PC-9 (cell line): ENCODE measurements at places on chromosomes 11 and 22. TPM values are rescaled to one million over a fixed set of nuclear protein-coding genes. Genes with fewer than 3 reads are reported as not detected.
A peak's percentile ranks its signal among the peaks of the same experiment; 100 is the strongest.

DNA sequence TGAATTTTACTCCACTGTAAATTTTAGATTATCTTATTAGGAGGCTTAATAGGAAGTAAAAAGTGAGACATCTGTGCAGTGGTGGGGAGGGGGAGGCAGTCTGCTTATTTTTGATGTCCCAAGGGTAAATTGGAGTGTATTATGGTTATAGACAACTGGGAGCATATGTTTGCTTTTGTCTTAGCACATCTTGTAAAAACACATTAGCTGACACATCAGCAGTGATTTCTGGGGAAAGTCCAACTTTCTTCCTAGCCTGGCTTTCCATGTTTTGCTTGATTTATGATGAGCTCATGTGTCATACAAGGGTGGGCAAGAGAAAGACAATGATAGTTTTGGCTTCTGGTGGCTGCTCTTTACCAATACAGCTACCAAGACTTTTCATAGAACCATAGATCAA lies 4.0 kb downstream of the ANO3 start:
- no peak for DNase-seq

DNA sequence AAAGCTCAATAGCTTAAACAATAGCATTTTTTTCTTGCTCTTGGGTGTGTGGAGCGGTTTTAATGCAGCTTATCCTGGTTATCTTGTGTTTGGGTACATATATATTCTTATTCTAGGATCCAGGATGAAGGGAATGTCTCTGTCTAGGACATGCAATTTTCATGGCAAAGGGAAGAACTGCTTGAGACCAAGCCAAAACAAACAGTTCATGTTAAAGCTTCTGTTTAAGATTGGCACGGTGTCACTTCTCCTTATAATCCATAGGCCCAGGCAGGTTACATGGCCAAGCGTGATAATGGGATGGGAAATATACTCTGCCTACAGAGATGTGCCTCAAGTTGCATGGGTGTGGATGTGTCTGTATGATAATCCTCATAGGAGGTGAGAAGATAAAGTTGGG lies 177.1 kb upstream of the PGR start:
- DNase-seq = no peak

GRCh38 chr22:42621505-42622002 lies 6.9 kb upstream of the POLDIP3 start:
- DNase-seq = peak; percentile 70

DNA sequence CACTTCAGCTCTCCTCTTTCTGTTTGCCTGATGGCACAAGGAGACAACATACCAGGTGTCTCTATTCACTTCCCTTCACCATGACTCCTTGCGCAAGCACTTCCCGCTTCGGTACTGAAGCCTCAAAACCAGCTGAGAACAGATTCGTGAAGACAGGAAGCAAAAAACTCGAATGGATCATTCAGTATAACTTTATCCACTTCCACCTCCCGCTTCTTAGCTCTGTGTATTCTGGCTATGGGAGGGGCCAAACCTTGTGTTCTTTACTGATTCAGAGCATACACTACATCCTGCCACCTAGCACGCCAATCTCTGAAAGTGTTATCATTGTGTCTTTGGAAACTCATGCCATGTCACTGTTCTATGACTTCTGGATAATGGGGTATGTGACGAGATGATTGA lies 62.2 kb upstream of the ADA2 start:
- DNase-seq = no peak

- no peak for DNase-seq
Observed at GRCh38 chr11:43497144-43497543, 138.4 kb downstream of the TTC17 start.

- DNase-seq = no peak
Observed at GRCh38 chr11:102279641-102280170, 37.6 kb upstream of the BIRC3 start.

DNA sequence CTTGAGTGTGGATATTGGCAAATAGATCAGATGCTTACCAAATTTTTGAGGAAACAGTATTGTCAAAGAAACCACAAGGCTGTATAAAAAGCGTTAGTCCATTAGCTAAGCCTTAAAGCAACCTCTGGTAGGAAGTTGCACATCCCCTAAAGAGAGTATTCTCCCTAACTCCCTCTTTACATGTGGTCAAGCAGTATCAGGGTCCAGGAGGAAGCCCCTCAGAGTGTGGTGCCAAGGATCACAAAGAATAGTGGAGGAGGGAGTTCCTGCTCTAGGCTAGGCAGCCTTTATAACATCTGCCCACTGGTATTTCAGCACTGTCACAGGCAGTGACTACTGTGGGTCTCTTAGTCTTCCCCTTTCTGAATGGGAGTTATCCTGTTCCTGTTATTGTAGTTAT lies 18.8 kb upstream of the AMPD3 start:
- DNase-seq = no peak

DNA sequence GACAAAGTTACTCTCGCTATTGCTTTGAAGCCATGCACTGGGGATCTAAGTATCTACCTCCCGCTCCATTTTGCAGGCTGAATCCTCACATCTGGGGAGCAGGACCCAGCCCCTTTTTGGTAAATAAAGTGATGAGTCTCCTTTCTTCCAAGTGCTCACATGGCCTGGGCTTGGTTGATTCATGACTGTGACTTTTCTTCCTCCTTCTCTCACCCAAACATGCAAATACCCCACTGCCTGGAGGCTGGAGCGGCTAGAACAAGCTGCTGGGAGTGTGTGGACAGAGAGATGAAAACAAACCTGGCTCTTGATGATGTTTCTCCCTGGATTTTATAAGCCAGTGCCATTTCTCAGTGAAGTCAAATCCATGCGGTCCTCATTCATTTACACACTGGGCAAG lies 72.7 kb downstream of the TRIM29 start:
- DNase-seq = no peak

GRCh38 chr11:102330231-102330630 lies 12.9 kb downstream of the BIRC3 start:
- DNase-seq = peak; percentile 9

- DNase-seq = no peak
Observed at GRCh38 chr11:103294516-103294915, 185.3 kb downstream of the DYNC2H1 start.

- DNase-seq = no peak
Observed at GRCh38 chr22:44519886-44520285, 21.9 kb upstream of the RTL6 start.

The KRTAP5-10 gene
- total RNA-seq = not detected in 2 replicates

The LRRC4C gene
- not detected in 2 replicates for total RNA-seq

The VSIG2 gene
- 12.4 and 13.6 TPM in 2 replicates for total RNA-seq

The OMP gene
- 1.4 TPM in 1 of 2 replicates, not detected in the other for total RNA-seq

The CASP1 gene
- total RNA-seq = 2.3 and 4.7 TPM in 2 replicates

The TENM4 gene
- 0.25 TPM in 1 of 2 replicates, not detected in the other for total RNA-seq

The PYGM gene
- 1.3 and 1.6 TPM in 2 replicates for total RNA-seq

The TMEM121B gene
- total RNA-seq = not detected in 2 replicates

The CBL gene
- 26.3 and 32.9 TPM in 2 replicates for total RNA-seq

The MUC6 gene
- 0.07 TPM in 1 of 2 replicates, not detected in the other for total RNA-seq

The ARHGEF17 gene
- total RNA-seq = 56.9 and 62.1 TPM in 2 replicates

The CSNK2A3 gene
- 1.6 TPM in 1 of 2 replicates, not detected in the other for total RNA-seq
